Upper lobe of right lung (tissue), 1 donor: ENCODE measurements at places on chromosomes 1 and 21.

- H3K36me3 ChIP-seq: no peaks in the 10 kb centered on the region
- no peak overlapping the region for H3K27ac ChIP-seq
- no peak for DNase-seq
- H3K4me3 ChIP-seq: no peak overlapping the region
- H3K27me3 ChIP-seq: peaks cover 99% of the 10 kb centered on the region
- peaks cover 4% of the 10 kb centered on the region for H3K4me1 ChIP-seq
Measured at GRCh38 chr21:36690628-36691554, 8.0 kb upstream of the SIM2 start.

- no peak for DNase-seq
- H3K27ac ChIP-seq: no peak overlapping the region
- H3K4me1 ChIP-seq: no peaks in the 10 kb centered on the region
- H3K27me3 ChIP-seq: no peaks in the 10 kb centered on the region
Measured at GRCh38 chr1:119617751-119618691, 30.0 kb downstream of the ZNF697 start.

GRCh38 chr1:3176820-3177219 is 107.8 kb downstream of the PRDM16 start:
- no peak overlapping the region for H3K4me3 ChIP-seq
- H3K27ac ChIP-seq: no peak overlapping the region
- H3K27me3 ChIP-seq: no peaks in the 10 kb centered on the region
- DNase-seq: no peak

GRCh38 chr1:215704089-215704860 is 137.2 kb downstream of the KCTD3 start:
- DNase-seq: no peak
- H3K27ac ChIP-seq: no peak overlapping the region
- no peaks in the 10 kb centered on the region for H3K27me3 ChIP-seq
- no peaks in the 10 kb centered on the region for H3K36me3 ChIP-seq
- no peaks in the 10 kb centered on the region for H3K4me1 ChIP-seq
- no peak overlapping the region for H3K4me3 ChIP-seq

DNA sequence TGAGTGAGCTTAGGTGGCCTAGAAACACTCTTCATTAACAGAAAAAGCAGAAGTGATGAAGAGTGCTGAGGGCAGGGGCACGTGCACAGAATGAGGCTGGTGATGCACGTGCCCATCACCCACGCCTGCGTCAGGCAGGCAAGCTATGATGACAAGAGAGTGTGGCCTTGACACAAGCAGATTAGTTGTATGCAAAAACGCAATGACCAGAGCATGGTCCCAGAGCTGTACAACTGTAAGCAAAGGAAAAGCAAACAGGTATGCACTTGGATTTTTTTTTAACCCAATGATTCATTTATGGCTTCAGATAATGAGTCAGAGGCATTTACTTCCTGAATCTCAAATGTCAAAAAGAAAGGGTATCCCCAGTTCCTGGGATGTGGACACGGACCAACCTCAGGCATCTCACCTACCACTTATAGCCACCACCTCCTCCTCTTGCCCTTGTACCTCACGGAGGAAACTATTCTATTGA is 9.1 kb upstream of the TMEM61 start:
- H3K4me3 ChIP-seq: no peak overlapping the region
- no peaks in the 10 kb centered on the region for H3K36me3 ChIP-seq
- no peaks in the 10 kb centered on the region for H3K27me3 ChIP-seq
- no peak for DNase-seq
